Activated CD8-positive, alpha-beta memory T cell treated with anti-CD3 and anti-CD28 coated beads, Interleukin-2, amount 10 ng/mL, durations not matched to agents 7 days and 5 days (primary cell): ENCODE measurements at places on chromosomes 1 and 21.

GRCh38 chr1:202805886-202806844 lies 2.1 kb downstream of the KDM5B start:
- peak overlapping the region; percentile 78 for H3K4me3 ChIP-seq
- no peak for DNase-seq
- H3K27me3 ChIP-seq, result peaks cover 10% of the 10 kb centered on the region
- H3K4me1 ChIP-seq, result peaks cover 57% of the 10 kb centered on the region
- peak overlapping the region; percentile 90 for H3K27ac ChIP-seq
- H3K36me3 ChIP-seq, result peaks cover 4% of the 10 kb centered on the region

GRCh38 chr1:2290595-2291510 lies 62.7 kb downstream of the SKI start:
- peaks cover 71% of the 10 kb centered on the region for H3K4me1 ChIP-seq
- peak overlapping the region; percentile 69 for H3K4me3 ChIP-seq
- DNase-seq, result peak; percentile 93
- no peaks in the 10 kb centered on the region for H3K27me3 ChIP-seq
- H3K27ac ChIP-seq, result peak overlapping the region; percentile 89
- no peaks in the 10 kb centered on the region for H3K36me3 ChIP-seq

- peaks cover 50% of the 10 kb centered on the region for H3K4me1 ChIP-seq
- H3K36me3 ChIP-seq, result peaks cover 5% of the 10 kb centered on the region
- peak overlapping the region; percentile 48 for H3K27ac ChIP-seq
- peaks cover 90% of the 10 kb centered on the region for H3K27me3 ChIP-seq
Measured at GRCh38 chr1:50424045-50424883, 1.0 kb upstream of the DMRTA2 start.

- no peaks in the 10 kb centered on the region for H3K36me3 ChIP-seq
- H3K4me1 ChIP-seq, result no peaks in the 10 kb centered on the region
- no peaks in the 10 kb centered on the region for H3K27me3 ChIP-seq
- H3K27ac ChIP-seq, result no peak overlapping the region
- H3K4me3 ChIP-seq, result no peak overlapping the region
Measured at GRCh38 chr1:53594391-53595180, 135.4 kb downstream of the DMRTB1 start.

- H3K27me3 ChIP-seq, result no peaks in the 10 kb centered on the region
- peaks cover 32% of the 10 kb centered on the region for H3K36me3 ChIP-seq
- H3K27ac ChIP-seq, result no peak overlapping the region
Measured at GRCh38 chr21:28719723-28720122, 273.0 kb downstream of the LTN1 start.

DNA sequence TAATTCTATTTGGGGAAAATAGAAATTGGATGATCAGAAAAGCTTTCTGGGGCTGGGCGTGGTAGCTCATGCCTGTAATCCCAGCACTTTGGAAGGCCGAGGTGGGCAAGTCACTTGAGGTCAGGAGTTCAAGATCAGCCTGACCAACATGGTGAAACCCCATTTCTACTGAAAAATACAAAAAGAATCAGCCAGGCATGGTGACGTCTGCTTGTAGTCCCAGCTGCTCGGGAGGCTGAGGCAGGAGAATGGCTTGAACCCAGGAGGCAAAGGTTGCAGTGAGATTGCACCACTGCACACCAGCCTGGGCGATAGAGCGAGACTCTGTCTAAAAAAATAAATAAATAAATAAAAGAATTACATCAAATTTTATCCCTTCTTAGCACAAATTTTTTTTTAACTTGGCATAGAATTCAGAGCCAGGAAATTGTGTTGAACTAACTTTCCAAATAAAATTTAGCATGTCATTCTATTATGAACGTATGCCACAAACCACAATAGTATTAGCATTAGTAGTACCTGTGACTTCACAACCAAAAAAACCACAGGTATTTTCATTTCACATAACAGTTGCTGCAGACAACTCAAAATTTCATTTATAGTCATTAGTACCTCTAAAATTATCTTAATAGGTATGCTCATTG lies 4.5 kb upstream of the ANKRD13C start:
- no peak for DNase-seq
- no peak overlapping the region for H3K27ac ChIP-seq
- H3K27me3 ChIP-seq, result no peaks in the 10 kb centered on the region
- H3K4me3 ChIP-seq, result no peak overlapping the region

DNA sequence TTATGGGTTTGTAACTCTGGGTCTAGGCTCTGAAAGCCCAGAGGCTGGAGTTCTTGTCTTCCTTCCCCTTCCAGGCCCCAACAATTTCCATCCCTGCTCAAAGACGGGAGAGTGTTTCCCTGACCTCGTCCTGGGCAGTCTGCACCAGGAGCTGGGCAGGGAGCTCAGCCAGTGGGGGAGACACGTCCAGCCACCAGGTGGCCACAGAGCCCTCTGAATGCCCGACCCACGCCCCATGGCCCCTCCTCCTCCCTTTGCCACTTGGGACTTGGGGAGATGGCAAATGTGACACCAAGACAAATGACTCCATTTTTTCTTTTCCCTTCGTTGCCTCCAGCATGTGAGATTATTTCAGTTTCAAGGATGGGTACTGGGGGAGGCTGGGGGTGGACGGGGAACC lies 159.9 kb upstream of the AJAP1 start:
- no peak for DNase-seq
- no peaks in the 10 kb centered on the region for H3K4me1 ChIP-seq
- H3K27me3 ChIP-seq, result no peaks in the 10 kb centered on the region
- H3K27ac ChIP-seq, result no peak overlapping the region

DNA sequence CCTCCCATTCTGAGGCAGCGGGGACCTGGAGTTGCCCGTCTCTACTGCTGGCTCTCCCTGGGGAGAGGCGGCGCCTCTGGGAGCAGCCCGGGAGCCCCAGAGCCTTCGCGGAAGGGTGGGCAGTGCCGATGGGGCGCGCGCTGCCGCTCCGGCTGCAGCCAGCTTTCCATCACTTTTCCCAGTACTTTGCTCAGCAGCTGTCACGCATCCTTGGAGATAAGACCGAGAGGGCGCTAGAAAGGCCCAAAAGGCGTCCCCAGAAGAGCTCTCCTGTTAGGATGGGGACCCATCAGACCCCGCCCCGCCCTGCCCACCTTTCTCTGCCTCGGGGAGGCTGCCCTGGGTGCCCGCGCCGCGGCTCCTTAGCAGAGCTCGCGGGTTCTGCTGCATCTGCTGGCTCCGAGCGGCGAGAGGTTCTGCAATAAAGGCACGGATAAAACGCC lies 534 bp downstream of the KCNH1 start:
- DNase-seq, result no peak
- peaks cover 81% of the 10 kb centered on the region for H3K27me3 ChIP-seq
- peaks cover 7% of the 10 kb centered on the region for H3K4me1 ChIP-seq
- no peak overlapping the region for H3K27ac ChIP-seq

GRCh38 chr1:45659222-45659621 lies 27.1 kb downstream of the GPBP1L1 start:
- H3K27ac ChIP-seq, result no peak overlapping the region
- no peak overlapping the region for H3K4me3 ChIP-seq
- no peaks in the 10 kb centered on the region for H3K27me3 ChIP-seq
- DNase-seq, result no peak
- peaks cover 22% of the 10 kb centered on the region for H3K4me1 ChIP-seq

GRCh38 chr1:153805886-153806719 lies 30.9 kb downstream of the SLC27A3 start:
- H3K27me3 ChIP-seq, result no peaks in the 10 kb centered on the region
- no peak for DNase-seq
- H3K27ac ChIP-seq, result peak overlapping the region; percentile 74
- no peak overlapping the region for H3K4me3 ChIP-seq
- peaks cover 23% of the 10 kb centered on the region for H3K36me3 ChIP-seq
- H3K4me1 ChIP-seq, result peaks cover 22% of the 10 kb centered on the region
